ENCODE measurements at places on chromosomes 4 and X.

DNA sequence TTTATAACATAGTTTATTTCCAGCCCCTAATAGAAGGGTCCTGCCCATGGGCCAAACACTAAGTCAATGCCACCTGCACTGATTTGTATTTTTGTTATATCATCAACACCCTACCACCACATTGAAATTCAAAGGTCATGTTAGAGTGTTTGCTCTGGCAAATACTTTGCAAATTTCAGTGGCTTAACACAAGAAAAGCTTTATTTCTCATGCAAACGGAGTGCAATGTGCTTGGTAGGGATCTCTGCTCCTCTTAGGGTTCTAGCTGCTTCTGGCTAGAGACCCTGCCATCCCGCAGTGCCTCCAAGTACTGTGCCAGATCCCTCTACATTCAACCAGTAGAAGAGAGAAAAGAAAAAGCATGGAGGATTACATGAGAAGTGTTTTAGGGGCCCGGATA is 230.8 kb upstream of the TET2 start:
- no peak for DNase-seq

DNA sequence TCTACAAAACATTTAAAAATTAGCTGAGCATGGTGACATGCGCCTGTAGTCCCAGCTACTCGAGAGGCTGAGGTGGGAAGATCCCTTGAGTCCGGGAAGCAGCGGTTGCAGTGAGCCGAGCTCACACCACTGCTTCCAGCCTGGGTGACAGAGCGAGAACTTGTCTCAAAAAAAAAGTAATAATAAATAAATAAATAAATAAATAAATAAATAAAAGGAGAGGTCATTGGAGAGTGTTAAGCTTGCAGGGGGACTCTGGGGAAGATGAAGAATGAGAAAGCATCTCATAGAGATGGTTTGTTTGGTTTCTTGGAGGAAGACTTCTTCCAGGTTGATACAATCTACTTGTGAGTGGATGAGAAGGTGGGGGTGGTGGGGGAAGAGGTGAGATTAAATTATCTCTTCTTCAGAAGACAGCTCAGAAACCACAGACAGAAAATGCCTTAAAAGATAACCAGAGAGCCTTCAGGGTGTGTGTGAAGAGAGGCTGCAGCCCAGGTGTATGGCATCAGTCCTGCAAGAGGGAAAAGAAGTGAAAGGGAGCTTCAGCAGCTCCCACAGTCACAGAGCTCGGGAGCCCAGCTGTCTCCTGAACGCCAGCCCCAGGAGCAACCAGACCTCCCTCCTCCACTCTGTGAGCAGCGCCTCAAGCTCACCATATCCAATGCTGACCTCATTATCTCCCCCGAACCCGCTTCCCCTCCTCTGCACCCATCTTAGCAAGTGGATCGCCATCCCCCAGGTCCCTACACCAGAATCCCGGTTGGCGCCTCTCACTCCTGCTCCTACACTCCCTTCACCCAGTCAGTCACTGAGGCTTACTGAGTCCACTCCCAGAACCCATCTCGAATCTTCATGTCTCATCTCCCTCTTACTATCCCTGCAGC is 48.2 kb downstream of the RBM47 start:
- no peak for DNase-seq

GRCh38 chr4:52203351-52203750 is 152.2 kb downstream of the SPATA18 start:
- no peak for DNase-seq

DNA sequence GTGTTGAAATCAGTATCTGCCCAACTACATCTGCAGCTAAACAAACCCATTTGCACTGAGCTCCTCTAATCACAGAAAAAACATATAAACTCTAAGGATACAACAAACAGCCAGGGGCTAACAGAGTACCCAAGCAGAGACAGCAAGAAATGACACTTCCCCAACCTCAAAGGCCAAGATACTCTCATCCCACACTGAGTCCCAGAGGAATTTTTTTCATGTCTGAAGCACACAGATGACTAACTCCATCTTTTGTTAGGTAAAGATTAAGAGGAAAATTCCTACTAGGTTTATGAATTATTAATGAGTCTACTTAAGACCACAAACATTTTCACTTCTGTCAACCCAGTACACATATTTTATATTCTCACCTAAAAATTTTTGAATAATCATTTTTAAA is 31.6 kb downstream of the SEPSECS start:
- no peak for DNase-seq

DNA sequence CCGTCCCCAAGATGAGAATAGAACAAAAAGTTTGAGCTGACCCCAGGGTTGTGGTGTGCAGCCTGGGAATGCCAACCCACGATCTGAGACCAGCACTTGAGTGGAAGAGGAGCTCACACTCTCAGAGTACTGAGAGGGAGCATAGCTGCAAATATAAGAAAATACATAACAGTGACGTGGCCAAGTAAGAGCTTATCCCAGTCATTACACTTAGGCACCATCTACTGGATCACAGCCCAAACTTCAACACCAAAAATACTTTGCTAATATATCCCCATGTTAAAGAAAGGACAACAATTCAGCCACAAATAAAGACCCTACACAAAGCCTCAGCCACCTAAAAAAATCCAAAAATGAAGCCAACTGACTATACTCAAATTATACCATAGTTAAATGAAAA is 33.3 kb upstream of the CXCL6 start:
- no peak for DNase-seq

DNA sequence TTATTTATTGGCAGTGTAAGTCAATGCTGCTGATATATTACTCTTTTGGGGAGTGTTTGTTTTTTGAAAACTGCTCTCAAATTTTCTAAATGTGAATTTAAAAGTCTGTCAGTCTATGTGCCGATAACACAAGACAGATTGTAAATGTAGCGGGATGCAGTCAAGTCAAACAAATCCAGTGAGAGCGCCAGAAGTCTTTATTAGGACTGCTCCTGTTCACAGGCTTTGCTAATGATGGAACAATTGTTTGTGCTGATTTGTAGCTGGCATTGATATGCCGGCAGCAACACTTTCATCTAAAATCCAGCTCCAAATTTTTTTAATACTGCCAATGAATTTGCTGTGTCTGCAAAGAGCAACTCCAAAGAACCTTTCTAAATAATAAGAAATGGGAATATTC is 78.7 kb upstream of the TET2 start:
- no peak for DNase-seq

GRCh38 chrX:37921758-37922157 is 74.4 kb upstream of the DYNLT3 start:
- DNase-seq, result peak; percentile 66

GRCh38 chrX:68049466-68049865 is 383.8 kb downstream of the OPHN1 start:
- peak; percentile 4 for DNase-seq

DNA sequence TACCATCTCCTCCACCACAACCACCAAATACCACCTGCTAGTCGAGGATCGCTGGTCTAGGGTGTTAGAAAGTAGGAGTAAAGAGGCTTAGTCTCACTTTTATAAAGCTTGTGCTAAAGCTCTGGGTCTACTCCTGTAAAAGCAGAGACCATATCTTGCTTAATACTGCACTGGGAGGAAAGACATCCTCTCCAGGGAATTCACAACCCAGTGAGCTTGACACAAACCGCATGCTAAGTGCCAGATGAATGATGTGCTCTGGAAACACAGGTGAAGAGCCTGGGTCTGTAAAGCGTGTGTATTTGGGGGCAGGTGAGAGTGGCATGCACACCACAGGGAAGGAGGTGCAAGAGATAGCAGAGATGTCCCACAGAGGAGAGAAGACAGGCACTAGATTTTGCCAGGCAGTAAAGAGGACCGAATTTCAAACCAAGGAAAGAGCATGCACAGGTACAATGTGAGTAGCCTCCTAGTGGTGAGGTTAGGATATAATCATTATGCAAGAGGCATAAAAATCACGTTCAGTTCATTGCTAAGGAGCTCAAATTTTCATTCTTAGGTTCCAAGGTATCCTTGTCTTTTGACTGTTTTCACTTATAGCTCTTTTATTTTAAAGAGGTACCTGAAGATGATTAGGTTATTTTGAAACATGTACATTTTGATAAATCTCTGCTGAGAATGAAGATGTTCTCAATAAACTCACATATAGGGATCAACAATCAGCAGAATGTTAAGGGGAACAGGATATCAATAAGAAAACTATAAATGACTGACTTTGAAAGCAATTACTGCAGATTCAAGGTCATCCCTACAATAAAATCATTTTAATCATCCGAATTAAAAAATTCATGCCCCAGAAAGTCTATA is 20.7 kb downstream of the TAPT1 start:
- no peak for DNase-seq

DNA sequence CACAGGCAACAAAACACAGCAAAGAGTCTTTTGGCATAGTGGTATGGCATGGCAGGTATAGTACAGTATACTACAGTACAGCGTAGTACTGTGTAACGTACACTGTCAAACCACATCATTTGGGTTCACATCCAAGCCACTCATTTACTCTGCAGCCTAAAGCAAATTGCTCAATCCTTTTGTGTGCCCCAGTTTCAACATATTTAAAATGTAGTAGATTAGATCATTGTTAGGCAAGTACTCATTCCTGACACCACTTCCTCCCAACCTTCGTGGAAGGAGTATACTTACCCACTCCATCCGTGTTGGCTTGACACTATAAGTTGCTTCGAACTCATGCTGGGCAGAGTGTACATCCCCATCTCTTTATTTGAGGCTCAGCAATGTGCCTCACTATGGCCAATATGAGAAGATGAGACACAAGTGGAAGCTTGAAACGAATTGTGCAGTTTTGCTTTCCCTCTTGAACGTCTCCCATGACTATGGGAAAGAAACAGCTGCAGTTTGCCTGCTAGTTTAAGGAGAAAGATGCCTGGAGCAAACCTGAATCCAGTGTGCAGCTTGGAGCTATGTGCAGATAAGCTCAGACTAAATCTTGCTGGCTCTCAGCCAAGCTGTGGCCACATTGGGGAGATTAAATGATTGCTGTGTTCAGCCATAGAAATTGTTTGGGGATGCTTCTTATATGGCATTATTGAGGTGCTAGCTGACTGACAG is 85.7 kb upstream of the TBL1X start:
- DNase-seq, result peak; percentile 52

- DNase-seq, result no peak
Observed at GRCh38 chr4:121256887-121257466, 92.9 kb upstream of the TNIP3 start.

- no peak for DNase-seq
Observed at GRCh38 chrX:8714164-8714563, 17.8 kb downstream of the ANOS1 start.

- DNase-seq, result no peak
Observed at GRCh38 chr4:25123236-25123635, 37.0 kb downstream of the SEPSECS start.

- DNase-seq, result no peak
Observed at GRCh38 chr4:30968926-30969325, 248.8 kb downstream of the PCDH7 start.

GRCh38 chr4:123018396-123018775 is 96.0 kb upstream of the NUDT6 start:
- no peak for DNase-seq

DNA sequence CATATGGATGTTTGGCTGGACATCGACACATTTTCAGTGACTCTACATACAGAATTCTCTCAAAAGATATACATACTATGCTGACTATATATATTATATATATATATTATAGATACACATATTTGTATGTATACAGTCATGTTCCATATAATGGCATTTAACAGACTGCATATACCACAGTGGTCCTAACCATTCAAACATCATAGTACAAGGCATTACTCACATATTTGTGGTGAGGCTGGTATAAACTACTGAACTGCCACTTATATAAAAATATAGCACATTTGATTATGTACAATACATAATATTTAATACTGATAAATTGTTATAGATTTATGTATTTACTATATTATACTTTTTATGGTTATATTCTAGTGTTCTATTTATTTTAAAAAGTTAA is 168.5 kb downstream of the IL15 start:
- no peak for DNase-seq

DNA sequence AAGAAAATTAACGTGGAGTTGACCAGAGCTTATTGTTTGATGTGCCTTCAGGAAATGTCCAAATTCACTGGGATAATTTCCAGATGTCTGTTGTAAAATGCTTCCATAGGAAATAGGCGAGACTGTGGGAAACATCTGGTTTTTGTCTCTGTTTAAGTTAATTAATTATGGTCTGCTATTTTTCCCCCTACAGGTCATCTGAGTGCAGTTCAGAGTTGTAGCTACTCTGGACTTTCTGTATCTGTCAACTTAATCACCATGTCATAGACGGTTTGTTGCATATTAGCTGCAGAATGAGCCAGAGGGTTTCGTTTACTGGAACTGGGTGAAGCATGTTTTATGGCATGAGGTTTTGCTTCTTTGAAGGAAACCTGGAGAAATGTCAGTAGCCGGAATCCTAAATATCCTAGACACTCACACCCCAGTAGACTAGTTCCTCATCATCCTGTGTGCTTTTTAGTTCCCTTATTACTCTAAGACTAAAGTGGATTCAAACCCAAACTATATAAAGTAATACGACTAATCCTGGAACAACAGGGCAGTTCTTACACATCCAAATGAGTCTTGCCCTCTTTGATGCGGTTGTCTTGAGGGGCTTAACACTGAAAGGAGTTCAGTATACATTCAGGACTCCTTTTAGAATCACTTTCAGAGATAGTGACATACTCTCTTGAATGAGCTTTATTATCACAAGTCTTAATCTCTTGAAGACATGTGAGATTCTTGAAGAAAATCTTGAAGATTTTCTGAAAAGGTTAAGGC is 62.5 kb downstream of the PPEF1 start:
- no peak for DNase-seq

DNA sequence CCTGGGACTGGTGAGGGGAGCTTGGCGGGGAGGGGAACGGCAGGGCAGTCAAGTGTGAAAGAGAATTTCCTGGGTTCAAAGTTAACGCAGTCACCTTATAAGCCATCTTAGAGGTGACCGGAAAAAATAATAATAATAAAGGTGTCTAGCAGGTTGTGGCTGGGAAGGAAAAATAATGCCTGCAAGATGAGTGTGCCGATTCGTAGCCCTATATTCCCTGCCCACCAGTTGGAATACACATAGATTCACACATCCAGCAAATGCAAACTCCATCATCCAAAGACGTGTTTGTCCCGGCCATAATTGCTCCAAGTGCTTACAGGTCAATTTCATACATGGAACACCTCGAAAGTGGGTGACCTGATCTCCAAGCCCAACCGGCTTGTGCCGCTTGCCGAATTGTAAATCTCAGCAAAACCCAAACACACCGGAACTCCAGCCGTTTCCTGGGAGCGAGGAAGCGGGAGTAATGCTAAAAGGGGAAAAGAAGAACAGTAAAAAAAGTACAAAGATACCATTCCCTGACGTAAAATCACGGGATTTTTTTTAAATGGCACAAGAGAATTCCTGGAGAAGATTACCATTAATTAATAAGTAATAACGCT is 1.3 kb upstream of the FAT1 start:
- DNase-seq, result peak; percentile 40

- DNase-seq, result no peak
Observed at GRCh38 chrX:13419918-13420317, 100.1 kb upstream of the ATXN3L start.

- DNase-seq, result peak; percentile 74
Observed at GRCh38 chrX:131816551-131817136, 206.5 kb upstream of the STK26 start.
